Liver (tissue), 10 donors: ENCODE measurements at places on chromosomes 6 and 20.

DNA sequence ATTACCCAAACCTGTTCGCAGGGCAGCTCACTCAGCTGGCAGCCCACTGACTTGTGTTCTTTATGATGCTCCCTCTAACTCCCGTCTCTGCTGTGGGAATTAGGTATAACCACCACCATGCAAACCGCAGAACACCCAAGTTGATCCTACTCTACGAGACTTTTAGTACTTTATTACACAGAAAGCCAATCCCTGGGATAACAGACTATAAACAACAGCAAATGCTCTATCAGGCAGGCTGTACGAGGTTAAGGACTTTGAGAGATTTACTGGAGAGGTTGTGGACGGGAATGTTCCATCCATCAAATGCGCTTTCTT, 241.1 kb downstream of the FOXC1 start:
- DNase-seq: no peak

DNA sequence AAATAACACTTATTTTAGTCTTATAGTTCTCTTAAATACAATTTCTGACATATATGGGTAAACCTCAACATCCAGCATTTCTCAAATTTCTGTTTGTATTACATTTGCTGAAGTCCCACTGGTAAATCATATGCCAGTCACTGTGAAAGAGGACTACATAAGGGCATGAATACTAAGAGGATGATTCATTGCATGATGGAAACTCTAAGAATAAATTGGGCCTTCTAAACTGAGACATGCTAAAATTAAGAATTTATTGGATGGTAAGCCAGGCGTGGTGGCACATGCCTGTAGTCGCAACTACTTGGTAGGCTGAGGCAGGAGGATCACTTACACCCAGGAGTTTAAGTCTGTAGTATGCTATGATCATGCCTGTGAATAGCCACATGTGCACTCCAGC, 12.1 kb downstream of the DEFB123 start:
- no peak for DNase-seq

DNA sequence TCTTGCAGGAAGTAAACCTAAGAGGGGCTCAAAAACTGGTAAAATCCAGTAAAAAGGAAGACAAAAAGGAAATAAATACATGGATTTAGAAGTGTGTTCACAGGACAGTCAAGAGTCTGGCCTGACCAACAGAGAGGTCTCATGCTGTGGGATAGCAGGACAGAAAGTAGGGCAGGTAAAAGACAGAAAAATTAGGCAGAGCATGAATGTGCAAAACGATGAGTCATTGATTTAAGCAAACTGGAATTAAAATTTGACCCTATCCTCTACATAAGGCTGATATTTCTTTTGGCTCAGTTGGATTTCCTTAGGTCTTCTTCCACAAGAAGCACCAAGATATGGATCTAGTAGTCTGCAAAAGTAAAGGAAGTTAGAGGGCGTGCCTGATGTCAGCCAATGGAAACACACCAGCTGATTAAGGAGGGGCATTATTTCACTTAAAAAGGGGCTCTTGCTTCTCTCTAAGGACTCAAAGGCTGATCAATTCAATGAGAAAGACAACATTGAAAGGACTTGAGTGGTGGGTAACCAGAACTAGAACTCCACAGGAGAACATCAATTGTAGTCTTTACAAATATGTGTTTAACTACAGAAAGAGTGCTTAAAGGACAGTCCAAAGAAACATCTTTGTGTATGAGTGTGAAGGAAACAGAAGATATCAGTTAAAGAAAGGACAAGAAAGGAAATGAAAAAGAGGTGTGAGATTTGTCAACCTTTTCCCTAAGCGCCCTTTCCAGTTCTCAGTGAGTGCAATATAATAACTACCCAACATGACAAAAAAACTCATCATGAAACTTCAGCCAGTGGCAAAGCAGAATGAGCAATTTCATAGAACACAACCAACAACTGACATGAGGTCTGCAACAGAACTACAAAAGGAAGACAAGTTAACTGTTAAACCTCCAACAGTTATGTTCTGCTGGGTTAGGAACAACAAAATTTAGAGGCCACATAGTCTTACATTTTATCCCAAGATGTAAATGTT, 19.4 kb upstream of the MYB start:
- no peak for DNase-seq

GRCh38 chr6:112251171-112251875, 3.0 kb downstream of the LAMA4 start:
- DNase-seq: no peak

DNA sequence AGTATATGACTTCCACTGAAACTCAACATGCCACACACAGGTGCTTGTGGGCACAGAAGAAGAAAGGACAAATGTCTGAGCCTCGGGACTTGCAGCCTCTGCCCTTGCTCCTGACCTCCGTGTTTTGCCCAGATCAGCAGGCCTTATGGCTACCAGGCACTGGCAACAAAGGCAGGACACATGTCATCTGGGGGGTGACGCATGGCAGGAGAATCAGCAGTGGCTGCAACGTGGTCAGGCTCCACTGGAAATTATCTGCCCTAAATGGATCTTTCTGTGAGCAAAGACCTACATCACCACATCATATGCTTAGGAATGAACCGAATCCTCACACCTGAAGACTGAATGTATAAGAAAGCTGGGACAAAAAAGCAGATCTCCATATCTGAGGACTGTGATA, 78.9 kb downstream of the ELOVL5 start:
- DNase-seq: no peak
